Renal pelvis (tissue), 12 donors: ENCODE measurements at places on chromosomes 12 and 14. TPM values are rescaled to one million over a fixed set of nuclear protein-coding genes. Genes with fewer than 3 reads are reported as not detected.

DNA sequence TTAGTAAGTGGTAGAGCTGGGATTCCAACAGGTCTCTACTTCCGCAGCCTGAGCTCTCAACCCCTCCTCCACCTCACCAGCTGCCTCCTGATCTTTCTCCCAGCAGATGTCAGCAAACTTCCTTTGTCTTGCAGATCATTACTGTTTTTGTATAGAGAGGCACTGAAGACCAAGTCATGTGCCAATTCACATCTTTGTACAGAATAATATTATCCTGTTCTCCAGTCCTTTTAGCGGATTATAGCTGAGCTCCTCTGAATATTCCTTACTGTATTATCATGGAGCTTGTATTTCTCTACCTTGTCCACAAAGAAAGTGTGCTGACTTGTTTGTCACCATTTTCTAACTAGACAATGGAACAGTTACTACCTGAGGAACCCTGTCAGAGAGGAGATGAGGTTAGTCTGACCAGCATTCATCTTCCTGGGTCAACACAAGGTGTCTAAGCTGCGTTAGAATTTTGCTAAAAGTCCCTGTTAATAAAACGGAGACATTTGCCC lies 142.3 kb upstream of the ARHGAP5 start:
- peak; percentile 53 for DNase-seq

DNA sequence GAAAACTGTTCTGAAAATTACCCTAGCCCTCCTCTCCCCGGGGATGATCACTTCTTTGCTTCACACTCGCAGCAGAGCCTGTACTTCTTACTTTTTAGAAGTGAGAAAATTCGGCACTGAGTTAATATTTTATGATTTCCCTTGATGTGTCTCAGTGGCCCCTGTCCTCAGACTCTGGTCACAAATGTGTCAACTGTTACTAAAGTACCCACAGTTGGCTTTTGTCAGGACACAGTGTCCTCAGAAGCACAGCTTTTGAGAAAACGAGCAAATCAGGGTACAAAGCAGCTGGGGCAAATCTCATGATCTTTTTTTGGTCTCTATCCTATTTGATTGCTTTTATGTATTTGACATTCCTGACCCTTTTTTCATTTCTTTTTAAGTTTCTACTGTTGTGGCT lies 142.5 kb downstream of the SYNE2 start:
- no peak for DNase-seq

- DNase-seq = no peak
Observed at GRCh38 chr12:108477055-108477880, 37.8 kb upstream of the FICD start.

Gene AGAP2
- 0.93 TPM for polyA plus RNA-seq

GRCh38 chr12:18551701-18552100 lies 186.1 kb downstream of the PLCZ1 start:
- no peak for DNase-seq

DNA sequence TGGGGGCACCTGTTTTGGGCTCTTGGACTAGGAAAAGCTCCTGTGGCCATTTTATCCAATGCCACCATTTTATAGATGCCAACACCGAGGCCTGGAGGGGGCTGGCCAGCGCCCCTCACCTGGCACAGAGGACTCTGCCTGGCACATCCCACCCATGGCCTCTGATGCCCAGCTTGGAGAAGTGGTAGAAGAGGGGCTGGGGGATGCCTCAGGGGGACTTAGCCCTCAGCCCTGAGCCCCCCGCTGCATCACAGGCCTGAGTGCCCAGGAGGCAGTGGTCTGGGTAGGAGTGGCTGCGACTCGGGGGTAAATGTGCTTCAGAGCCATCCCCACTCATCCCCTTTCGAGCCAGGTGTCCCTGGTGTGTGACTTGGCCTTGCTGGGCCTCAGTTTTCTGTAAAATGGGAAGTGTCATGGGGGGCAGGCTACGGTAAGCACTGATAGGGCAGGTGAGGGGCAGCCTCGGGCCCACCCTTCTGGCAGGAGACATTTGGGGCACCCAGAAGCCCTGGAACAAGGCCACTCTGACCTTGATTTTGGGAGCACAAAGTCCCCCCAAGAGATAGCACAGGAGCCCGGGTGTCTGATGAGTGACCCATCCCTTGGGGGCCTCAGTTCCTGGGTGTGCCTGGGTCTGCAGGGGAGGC lies 22.5 kb downstream of the SH2B3 start:
- DNase-seq = no peak

DNA sequence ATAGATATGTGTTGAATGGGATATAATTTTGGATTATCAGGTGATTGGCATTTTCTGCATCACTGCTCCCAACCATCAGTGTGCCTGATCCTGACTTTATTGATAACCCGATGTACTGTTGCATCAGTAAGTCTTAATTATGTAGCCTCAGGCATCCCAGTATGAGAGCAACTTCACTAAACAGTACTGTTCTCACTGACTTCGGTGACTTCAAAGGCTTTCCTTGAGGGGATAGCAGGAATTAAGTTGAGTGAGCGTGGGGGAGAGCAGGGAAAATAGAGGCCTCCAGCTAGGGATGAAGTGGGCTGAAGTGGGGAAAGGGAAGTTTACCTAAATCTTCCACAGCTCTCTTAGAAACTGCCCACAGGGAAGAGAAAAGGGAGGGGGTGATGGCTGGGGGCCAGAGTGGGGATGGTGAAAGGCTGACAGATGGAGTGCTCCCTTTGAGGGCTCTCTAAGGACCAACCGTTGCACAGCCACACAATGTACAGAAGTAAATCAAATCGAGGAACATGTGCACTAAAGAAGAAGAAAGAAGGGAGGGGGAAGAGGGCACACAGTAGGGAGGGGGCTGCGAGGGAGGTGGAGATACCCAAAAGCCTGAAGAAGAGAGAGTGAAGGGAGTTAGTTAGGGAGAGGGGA lies 10.7 kb upstream of the NEUROD4 start:
- DNase-seq = no peak

DNA sequence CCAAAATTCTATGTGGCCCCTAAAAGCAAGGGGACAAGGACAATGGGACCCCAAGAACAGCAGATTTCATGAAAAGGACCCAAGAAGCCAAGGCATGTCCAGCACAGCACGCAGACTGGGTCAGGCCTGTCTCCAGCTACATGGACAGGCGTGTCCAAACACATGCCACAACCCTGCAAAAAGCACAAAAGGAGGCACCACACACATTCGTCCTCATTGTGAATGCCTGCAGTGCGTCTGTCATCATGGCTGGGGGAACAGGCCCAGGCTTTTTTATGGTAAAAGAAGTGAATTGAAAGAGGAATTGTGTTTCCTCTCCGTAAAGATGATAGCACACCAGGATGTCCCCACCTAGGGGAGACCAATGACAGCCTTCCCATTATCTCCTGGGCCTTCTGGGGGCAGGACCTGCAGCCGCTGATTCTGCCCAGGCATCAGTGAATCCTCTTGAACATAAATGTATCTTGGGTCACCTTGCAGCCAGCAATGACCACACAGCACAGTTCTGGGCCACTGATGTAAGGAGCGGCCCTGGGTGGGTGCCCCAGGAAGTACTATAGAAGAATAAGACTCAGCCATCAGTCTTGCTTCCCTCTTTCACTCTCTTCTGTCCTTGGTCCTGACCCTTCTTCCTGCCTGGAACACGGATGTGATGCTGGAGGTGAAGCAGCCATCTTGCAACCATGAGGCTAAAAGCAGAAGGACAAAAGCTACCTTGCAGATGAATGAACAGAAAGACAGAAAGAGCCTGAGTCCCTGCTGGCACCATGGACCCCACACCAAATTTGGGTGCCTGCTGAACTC lies 29.8 kb upstream of the C14orf180 start:
- no peak for DNase-seq

DNA sequence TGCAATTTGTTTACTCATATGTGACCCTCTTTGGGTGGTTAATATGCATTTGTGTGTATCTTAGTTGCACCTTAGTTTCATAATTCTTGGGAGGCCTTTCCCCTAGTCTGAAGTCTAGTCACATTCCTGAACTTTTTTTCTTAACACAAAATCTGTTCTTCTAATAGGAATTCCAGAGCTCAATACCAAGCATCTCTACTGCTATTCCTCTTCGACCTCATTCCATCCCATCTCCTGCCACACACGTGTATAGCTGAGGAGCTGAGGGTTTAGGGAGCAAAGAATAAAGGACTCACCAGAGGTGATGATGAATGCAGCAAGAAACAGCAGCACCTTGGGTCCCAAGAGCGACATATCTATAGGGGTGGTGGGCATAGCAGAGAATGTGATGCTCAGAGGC lies 875 bp downstream of the MFAP5 start:
- DNase-seq = no peak

Gene LHX5
- not detected for polyA plus RNA-seq

GRCh38 chr12:57008178-57008577 lies 1.8 kb upstream of the ZBTB39 start:
- peak; percentile 64 for DNase-seq

DNA sequence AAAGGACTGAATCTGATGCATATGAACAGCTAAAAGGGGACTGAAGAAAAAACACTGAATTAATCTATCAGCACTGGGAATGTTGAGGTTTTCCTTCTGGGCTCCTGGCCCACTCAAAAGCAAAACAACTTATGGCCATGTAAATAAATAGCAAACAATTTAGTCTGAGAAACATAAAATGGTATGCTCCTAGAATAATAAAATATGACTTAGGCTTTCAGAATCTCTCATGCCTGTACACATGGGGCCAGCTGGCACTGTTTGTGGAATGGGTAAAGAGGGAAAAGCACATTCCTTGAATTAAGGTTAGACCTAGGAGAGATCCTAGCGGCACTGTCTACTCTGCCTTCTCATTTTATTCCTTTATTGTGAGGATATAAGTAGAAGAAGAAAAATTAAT lies 6.2 kb downstream of the KLHDC2 start:
- DNase-seq = no peak

DNA sequence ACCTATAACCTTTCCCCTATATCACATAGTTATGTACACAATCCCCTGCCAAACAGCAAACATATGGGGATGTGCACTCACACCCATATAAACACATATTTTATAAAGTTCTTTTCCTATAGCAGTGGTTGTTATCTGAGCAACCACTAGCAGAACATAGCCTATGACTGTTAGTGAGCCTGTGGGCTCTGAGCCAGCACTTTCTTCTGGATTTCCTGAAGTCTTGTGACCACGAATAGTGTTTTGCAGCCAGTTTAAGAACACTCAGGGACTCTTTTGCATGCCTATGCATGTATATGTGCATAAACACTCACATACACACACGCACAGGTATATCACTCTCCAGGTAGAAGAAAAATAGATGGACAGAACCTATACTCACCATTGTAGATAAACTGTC lies 17.1 kb downstream of the TESPA1 start:
- DNase-seq = no peak

GRCh38 chr12:121781998-121782979 lies 11.2 kb downstream of the RHOF start:
- no peak for DNase-seq

Gene SPX
- 16.6 TPM for polyA plus RNA-seq

DNA sequence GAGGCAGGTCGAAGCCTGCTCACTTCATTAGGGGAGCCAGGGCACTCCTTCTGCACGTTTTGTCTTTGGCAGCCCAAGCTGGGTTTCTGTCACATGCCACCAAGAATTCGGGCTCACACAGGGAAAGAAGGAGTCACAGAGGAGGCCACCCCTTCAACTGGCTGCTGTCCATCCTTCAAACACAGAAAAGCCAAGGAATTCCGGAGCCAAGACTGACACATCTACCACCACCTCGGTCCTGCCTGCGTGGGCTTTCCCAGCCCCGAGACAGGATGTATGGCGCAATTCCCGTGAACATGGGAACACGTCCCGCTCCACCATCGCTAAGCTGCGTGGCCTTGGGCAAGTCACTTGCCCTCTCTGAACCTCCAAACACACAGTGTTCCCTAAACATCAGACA lies 70.4 kb downstream of the NCOR2 start:
- no peak for DNase-seq

DNA sequence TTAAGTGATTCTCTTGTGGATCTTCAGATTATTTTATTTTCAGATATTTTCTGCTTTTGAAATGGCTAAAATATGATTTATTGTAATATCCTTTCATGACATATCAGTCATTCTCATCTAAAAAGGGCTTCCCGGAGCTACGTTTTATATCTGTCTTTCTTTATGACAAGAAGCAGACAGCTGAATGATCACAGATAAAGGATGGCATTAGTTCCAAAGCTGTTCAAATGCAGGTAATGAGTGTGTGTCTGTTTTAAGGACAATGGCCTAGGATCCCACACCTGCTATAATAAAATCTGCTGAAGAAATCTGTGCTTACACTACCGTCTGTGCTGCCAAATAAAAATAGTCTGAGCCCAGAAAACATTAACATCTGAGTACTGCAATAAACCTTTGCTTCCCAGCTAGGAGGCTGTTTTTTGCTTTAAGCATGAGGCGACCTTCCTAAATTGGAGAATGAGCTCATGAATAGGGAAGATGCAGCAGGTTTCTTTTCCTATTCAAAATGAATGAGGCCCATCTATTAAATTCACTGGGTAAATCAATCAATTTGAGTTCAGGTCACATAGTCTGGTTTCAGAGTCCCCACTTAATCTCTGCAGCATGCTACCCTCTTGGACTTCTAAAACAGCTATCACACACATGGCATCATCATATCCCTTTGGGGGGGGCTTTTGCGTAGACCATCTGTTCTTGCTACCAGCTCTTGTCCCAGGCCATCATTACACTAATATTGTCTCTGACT lies 498.5 kb downstream of the NELL2 start:
- DNase-seq = no peak

Gene DBX2
- not detected for polyA plus RNA-seq

Gene ZNF891
- 8.6 TPM for polyA plus RNA-seq

GRCh38 chr14:65892315-65892714 lies 479.8 kb downstream of the FUT8 start:
- DNase-seq = no peak

DNA sequence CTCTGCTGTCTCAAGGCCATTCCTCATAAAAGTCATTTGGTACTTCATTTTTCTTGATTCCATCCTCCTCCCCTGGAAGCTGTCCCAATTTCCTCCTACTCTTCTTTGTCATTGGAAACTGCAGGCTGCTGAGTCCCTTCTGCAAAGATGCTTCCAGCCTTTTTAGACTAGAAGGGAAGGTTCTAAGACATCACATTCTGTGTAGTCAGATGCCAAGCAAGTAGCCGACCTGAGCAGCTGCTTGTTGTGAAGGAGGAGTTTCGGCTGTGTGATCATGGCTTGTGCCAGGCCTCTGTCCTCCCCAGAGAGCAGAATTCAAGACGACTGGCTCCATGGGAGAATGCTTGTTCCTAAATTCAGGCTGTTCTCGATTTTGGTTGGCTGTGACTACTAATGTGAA lies 8.7 kb downstream of the RFC5 start:
- no peak for DNase-seq

DNA sequence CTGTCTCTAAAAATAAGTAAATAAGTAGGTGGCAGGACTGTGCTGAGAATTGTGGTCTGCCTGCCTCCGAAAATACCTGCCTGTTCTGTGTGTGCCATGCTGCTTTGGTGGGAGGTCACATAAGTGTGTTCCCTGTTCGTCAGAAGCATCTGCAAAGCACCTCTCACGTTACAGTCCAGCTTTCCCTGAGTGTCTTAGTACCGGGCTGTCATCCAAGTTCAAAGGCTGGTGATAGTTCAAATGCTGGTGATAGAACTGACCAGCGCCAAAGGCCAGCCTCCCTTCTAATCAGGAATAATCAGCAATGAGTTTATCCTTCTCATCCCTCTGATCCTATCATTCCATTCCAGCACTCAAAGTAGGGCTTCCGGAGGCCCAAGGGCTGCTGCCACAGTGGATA lies 5.6 kb downstream of the CABP1 start:
- no peak for DNase-seq

Gene TOMM20L
- 1.5 TPM for polyA plus RNA-seq

GRCh38 chr12:103881261-103881660 lies 40.2 kb upstream of the NT5DC3 start:
- DNase-seq = no peak

- no peak for DNase-seq
Observed at GRCh38 chr12:107328442-107329133, 235.2 kb upstream of the CRY1 start.

- no peak for DNase-seq
Observed at GRCh38 chr12:7114008-7114407, 5.0 kb upstream of the C1RL start.
